Caudate nucleus (tissue), 63 donors: ENCODE measurements at places on chromosomes 16 and 17.
A peak's percentile ranks its signal among the peaks of the same experiment; 100 is the strongest.

GRCh38 chr17:19343671-19344151 is 18.8 kb downstream of the B9D1 start:
- DNase-seq = no peak

DNA sequence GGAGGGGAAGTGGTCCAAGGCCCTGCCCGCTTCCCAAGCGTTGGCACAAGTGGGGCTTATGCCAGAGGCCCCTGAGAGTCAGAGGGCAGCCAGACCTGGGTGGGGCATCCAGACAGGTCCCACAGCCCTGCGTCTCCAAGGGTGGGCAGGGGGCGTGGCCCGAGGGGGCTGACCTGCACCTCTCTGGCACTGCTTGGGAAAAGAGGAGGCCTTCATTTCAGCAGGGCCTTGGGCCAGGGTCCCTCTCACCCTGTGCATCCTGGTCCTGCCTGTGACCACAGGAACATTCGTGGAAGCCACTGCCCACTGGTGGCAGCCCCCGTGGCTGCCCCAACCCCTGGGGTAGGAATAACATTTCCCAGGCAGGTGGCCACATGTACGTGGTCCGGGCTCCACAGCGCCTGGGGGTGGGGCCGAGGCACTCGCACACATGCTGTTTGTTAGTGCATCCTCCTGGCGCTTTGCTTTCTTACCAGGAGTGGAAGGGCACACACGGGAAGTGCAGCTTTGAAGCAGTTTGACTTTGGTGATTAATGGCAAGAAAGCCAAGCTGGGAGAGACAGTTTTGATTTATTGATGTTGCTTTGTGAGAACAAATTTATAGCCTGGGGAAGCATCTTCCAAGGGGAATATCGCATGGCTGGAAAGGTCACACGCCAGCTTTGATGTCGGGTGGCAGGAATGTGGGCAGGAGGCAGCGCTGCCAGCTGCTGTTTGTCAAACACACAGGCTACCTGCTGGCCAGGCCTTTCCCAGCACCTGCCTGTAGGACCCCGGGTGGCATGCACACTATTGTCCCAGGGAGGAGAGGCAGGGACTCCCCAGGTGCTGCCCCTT is 4.3 kb downstream of the CENPX start:
- DNase-seq = no peak

DNA sequence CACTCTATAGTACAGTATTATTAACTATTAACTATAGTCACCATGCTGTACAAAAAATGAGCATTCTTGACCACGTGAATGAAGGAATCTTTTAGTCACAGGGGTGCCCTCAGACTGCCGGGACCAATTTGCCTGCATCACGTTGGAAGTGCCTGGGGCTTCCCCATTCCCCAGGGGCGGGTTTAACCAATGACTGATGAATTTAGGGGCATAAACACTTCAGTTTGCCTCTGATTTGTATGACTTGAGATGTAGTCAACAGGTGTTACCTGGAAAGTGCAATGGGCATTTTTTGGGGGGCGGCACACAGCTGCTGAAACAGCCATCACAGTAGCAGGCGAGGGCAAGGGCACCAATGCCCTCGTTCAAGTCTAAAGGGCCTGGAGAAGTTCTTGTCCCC is 8.7 kb upstream of the PYY start:
- DNase-seq = no peak

DNA sequence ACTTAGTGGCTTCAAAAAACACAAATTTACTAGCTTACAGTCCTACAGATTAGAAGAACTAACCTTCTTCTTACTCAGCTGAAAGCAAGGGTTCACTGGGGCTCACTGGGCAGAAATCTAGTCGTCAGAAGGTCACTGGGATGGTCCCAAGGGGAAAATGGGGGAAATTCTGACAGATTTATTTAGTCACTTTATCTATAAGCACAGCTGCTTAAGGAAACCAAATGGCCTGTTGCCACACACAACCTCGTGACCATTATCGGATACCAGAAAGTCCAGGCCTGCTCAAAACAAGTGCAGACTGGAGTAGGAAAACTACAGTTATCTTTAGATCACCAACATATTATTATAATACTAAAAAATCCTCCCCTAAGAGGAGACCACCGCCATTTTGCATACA is 374.6 kb upstream of the ASIC2 start:
- no peak for DNase-seq

GRCh38 chr17:38984666-38985065 is 17.5 kb upstream of the FBXO47 start:
- DNase-seq = no peak

GRCh38 chr16:58938811-58939210 is 204.7 kb upstream of the GOT2 start:
- DNase-seq = no peak

- peak; percentile 17 for DNase-seq
Observed at GRCh38 chr16:17070882-17071592, 399.7 kb downstream of the XYLT1 start.

- no peak for DNase-seq
Observed at GRCh38 chr17:77634710-77635109, 323.8 kb upstream of the TNRC6C start.

DNA sequence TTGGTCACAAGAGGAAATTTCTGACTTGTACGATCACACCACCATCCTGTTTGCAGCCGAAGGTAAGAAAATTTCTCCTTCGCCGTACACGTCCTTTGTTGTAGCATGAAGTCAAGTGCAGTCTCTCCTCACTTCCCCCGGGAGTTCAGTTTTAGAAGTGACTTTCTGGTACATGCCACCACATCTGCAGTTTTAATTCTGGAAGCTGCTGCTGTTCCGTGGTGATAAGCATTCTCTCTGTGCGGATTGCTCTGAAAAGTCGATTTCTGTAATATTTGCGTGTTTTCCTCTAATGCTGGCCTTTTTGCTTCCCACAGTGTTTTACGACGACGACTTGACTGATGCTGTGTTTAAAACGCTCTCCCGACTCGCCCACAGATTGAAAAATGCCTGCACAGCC is 20.6 kb downstream of the METTL22 start:
- DNase-seq = no peak

- no peak for DNase-seq
Observed at GRCh38 chr17:16259926-16260325, 42.9 kb downstream of the PIGL start.

GRCh38 chr17:76645481-76645880 is 1.9 kb upstream of the ST6GALNAC1 start:
- DNase-seq = no peak

GRCh38 chr16:54679531-54679930 is 251.1 kb upstream of the IRX5 start:
- DNase-seq = no peak

DNA sequence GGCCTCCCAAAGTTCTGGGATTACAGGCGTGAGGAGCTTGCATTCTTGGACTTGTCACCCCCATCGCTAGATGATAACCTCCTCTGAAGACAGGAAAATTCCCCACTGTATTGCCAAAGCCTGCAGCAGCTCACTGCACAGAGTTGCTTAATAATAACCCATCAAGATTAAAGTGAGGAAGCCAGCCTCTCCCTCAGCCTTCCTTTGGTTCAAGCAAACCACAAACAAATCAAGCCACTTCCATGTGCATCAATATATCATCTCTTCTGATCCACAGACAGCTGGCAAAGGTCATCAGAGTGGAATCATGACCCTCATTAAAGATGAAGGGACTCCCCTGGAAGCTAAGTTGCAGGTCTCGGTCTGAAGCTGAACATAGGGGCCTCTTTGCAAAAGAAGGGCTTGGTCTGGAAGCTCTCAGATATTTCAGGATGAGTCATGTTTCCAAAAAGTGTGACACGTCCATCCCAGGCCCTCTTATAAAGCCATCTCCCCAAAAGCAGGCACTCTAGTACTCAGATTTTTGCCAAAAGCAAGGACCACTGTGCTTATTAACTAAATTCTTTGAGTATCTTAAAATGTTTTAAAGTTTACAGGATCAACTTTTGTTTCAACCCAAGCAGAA is 4.8 kb downstream of the EMP2 start:
- no peak for DNase-seq

GRCh38 chr16:9232102-9232770 is 140.8 kb downstream of the HAPSTR1 start:
- DNase-seq = no peak

- DNase-seq = no peak
Observed at GRCh38 chr16:8320131-8320530, 270.2 kb downstream of the TMEM114 start.

- DNase-seq = no peak
Observed at GRCh38 chr16:4389051-4389955, 17.7 kb downstream of the VASN start.

- no peak for DNase-seq
Observed at GRCh38 chr17:69783865-69784264, 291.2 kb upstream of the KCNJ16 start.

DNA sequence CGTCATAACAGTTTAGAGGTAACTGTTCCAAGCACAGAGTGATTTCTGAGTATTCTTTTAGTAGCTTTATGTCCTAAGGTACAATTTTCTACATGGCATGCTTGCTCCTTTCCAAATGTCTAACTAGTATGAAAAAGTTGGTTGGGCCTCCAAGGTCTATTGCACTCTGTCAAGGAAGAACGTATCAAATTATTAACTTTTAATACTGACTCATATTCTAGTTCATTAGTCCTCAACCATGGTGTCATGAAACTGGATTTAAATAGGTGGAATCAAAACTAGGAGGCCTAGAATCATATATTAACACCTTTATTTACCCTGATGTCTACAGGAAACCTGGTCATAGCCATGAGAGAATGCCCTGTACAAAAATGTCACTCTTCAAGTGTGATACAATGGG is 61.4 kb downstream of the STH start:
- no peak for DNase-seq

DNA sequence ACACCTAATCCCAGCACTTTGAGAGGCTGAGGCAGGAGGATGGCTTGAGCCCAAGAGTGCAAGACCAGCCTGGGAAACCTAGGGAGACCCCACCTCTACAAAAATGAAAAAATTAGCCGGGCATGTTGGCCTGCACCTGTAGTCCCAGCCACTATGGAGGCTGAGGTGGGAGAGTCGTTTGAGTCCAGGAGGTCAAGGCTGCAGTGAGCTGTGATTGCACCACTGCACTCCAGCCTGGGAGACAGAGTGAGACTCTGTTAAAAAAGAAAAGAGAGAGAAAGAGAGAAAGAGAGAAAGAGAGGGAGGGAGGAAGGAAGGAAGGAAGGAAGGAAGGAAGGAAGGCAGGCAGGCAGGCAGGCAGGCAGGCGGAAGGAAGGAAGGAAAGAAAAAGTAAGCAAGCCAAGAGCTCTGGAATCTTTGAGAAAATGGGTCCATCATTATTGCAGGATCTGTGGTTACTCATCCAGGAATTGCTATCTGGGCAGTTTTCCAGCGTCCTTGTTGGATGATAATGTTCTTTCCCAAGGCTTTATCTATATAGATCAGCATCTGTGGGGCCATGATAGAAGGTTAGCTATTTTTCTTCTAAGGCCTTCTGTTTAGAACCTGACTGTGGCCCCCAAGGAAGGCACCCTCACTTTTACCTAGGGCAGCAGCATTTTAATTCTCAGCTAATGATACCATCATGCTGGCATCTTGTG is 533.2 kb upstream of the CDH5 start:
- no peak for DNase-seq

DNA sequence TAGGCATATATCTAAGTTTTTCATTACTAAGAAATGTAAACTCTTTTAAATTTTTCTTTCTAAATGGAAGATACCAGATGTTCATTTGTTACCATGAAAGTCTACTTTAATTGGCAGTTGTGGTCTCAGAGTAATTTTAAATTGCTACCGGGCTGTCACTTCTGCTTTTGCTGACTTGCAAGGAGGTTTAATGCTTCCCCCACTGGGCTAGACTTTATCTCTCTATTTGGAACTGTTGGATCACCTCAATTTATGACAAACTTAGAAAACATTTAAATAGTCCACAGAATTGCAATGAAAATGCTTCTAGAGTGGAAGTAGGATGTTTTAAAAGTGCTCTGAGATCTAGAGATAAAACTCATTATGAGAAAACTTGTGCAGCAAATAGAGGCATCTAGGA is 479.8 kb upstream of the GOT2 start:
- DNase-seq = no peak

GRCh38 chr17:31673076-31673475 is 186.0 kb downstream of the COPRS start:
- DNase-seq = no peak

DNA sequence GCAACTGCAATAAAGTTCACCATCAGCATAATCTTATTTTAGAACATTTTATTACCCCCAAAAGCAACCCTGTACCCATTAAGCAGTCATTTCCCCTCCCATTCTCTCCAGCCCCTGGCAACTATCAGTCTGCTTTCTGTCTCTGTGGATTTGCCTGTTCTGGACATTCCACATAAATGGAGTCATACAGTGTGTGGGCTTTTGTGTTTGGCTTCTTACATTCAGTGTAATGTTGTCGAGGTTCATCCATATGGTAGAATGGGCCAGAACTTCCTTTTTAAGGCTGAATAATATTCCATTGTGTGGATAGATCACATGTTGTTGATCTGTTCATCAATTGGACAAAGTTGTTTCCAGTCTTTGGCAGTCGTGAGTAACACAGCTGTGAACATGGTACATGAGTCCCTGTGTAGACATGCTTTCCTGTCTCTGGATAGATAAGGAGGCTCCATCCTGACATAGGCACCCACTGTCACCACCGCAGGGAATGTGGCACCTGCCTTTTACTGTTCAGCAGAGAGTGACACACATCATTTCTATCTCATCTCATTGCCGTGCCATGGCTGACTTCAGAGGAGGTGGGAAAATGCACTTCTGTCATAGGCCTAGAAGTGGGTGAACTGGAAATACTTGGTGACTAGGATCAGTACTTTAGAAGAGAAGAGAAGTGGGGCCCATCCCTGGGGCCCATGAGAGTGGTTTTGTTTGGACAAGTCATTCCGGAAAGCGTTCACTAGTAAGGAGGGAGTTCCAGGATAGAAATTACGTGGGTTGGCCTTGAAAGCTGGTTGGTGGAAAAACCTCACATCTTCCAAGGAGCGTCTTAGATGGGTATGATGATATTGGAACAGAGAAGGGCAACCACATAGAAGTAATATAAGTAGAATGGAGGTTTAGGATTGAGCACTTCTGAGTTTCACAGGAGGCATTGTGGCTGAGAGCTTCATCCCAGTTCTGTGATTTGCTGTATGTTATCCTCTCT is 25.8 kb downstream of the EPN2 start:
- DNase-seq = no peak

GRCh38 chr17:56822725-56823124 is 11.0 kb downstream of the C17orf67 start:
- no peak for DNase-seq

GRCh38 chr16:10941127-10941933 is 938 bp downstream of the DEXI start:
- DNase-seq = no peak

DNA sequence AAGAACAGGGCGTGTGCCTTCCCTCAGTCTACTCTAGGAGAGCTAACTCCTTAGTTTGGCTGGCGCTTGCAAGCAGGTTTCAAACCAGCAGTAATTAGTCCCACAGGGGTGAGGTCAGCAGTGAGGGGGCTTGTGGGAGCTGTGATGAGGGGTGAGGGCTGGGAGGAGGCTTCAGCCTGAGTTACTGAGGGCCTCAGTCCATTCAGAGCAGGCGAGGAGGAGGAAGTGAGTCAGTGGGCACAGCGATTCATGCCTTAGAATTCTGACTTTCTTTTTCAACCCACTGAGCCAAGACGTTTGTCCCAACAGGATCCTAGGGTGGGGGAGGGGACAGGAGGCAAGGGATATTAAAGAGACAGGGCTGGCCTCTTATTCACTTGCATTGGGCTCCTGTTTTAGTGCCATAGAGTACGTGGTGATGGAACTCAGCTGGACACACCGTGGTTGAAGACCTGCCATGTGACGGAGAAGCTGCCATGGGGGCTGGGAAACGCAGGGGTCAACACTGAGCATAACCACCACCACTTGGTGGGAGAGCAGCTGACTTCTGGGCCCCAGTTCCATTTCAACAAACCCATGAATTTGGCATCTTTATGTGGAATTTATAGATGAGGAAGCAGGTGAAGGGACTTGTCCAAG is 8.3 kb upstream of the ITGA3 start:
- no peak for DNase-seq
